ENCODE measurements at places on chromosomes 5 and 9. TPM values are rescaled to one million over a fixed set of nuclear protein-coding genes. Genes with fewer than 3 reads are reported as not detected.
A peak's percentile ranks its signal among the peaks of the same experiment; 100 is the strongest.

DNA sequence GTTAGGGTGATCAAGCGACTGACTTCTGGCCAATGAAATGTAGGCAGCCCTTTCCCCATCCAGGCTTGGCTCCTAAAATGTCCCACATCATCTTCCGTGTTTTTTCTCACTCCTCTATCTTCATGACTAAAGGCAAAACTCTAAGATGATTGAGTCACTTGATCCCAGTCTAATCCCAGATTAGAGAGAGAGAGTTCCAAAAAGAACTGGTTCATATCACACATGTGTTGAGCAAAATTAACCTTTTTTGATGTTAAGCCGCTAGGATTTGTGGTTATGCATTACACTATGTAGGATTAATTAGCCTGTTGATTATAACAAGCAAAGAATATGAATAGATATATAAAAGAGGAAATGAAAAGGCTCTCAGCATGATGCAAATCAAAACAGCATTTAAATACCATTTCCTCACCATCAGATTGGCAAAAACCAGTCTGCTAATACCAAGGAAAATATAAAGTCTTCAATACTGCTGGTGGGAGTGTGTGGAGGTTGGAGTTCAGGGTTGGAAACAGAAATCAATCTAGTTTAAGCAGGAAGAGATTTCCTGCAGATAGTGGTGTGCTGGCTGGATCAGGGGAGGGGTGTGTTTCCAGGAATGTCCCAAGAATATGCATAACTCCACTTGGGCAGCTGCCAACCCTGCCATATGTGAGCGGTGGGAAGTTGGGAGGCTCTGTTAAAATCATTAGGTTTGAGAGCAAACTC, 187.6 kb upstream of the S1PR3 start:
- DNase-seq, result peak; percentile 54

Gene ADAMTSL2
- 9.6 TPM for total RNA-seq

Gene PRR7
- total RNA-seq, result 5.1 TPM

Gene PCDHB9
- 1.3 TPM for total RNA-seq

Gene MCC
- 17.7 TPM for total RNA-seq

- no peak for DNase-seq
These were observed 445.9 kb downstream of the CHSY3 start for GRCh38 chr5:130350131-130350530.

Gene RORB
- total RNA-seq, result 0.73 TPM

DNA sequence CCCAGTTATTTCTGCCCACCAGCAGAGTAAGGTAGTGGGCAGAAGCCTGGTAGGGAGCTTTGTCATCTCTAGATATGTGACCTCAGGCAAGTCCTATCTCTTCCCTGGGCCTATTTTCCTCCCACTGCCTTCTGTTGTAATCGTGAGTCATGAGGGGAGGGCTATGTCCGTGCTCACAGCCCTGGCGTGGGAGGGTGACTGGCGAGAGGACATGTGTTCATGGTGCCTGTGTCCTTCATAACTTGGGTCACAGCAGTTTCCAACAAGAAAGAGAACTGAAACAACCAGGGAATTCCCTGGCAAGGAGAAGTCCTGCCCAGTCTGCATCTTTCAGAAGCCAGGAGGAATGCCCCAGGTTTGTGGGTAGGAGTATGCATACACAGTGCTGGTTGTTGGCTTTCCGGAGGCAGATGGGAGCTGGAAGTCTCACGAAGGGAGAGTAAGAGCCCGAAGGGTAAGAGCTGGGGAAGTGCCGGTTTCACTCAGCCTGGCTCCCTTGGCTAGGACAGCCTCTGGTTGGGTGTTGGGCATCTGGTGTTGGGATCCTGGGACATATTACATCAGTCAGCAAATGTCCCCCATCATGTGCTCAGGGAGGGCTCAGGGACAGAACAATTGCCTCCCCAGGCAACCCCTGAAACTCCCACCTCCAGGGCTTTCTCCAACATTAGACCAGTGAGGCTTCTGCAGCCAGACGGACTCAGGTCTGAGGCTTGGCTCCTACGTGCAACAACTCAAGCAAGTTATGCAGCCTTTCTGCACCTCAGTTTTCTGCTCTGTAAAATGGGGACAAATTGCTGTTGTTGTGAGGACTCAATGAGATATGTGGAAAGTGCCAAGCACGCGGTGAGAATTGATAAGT, 4.3 kb upstream of the TIFAB start:
- DNase-seq, result peak; percentile 75

- DNase-seq, result no peak
These were observed 112.9 kb downstream of the SPATA31D1 start for GRCh38 chr9:82101475-82101874.

- no peak for DNase-seq
These were observed 219.1 kb downstream of the FANCC start for GRCh38 chr9:95098391-95098921.

Gene TSSK1B
- 0.08 TPM for total RNA-seq

Gene G3BP1
- 99.4 TPM for total RNA-seq
